ENCODE measurements at places on chromosomes 7 and 10.

DNA sequence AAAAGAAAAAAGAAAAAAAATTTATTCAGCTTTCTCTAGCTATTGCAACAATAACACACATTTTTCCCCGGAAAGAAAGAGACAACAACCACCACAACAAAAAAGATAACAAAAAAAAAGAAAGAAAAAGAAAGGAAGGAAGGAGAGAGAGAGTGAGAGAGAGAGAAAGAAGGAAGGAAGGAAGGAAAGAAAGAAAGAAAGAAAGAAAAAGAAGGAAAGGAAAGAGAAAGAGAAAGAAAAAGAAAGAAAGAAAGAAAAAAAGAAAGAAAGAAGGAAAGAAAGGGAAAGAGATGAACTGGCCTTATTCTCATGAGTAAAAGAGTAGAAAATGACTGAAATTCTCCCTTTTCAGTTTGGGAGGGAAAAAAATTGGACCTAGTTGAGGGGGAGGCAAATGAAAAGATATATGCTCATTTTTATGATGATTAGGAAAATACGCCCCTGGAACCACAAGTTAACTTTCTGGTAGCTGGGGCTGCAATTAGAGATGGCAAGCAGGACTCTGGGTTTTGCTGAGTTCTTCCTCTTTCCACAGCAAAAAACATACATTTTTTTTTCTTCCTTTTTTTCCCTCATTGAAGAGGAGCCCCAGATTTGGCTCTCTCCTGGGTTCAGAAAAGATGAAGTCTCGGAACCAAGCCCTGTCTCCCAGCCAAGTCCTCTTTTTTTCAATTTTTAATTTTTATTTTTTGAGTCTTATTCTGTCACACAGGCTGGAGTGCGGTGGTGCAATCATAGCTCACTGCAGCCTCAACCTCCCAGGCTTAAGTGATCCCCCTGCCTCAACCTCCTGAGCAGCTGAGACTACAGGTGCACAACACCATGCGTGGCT is 12.6 kb upstream of the PRDX3 start:
- DNase-seq: no peak

- DNase-seq: no peak
Observed at GRCh38 chr10:52615756-52616394, 156.7 kb downstream of the MBL2 start.

DNA sequence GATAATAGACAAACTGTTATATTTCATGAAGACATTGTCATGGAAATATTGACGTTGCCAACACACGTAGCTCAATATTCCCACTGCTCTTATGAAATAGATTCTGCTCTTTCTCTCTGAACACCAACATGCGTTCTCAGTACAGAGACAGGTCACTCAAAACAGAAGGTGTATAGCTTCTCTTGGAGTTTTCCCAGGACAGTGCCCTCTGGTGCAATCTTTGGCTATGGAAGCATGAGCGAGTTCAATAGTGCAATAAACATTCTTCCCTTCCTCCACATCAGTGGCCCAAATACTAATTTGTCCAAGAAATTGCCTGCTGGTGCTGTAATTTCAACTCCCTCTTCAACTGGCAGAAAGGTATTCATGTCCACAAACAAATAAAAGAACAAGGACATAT is 145.3 kb downstream of the MAGI2 start:
- no peak for DNase-seq

DNA sequence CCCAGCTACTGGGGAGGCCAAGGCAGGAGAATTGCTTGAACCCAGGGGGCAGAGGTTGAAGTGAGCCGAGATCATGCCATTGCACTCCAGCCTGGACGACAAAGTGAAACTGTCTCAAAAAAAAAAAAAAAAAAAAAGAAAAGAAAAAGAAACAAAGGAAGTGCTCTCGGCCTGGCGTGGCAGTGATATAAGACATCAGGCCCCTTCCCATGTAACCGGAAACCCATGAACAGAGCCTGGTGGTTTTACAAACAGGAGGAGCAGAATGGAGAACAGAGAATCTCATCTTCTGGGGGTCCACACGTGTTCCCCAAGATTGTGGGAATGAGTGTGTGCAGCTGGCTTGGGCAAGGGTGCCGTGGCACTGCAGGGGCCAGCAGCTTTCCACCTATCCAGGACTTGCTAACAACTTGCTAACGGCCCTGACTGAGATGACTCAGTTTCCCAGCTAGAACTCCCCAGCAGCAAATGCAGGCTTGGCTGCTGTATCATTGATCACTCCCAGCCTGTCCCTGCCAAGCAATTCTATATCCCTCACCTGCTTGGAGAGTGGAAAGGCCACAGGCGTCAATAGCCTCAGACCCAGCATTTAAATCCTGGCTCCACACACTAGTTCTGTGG is 103.0 kb downstream of the COL26A1 start:
- DNase-seq: no peak

DNA sequence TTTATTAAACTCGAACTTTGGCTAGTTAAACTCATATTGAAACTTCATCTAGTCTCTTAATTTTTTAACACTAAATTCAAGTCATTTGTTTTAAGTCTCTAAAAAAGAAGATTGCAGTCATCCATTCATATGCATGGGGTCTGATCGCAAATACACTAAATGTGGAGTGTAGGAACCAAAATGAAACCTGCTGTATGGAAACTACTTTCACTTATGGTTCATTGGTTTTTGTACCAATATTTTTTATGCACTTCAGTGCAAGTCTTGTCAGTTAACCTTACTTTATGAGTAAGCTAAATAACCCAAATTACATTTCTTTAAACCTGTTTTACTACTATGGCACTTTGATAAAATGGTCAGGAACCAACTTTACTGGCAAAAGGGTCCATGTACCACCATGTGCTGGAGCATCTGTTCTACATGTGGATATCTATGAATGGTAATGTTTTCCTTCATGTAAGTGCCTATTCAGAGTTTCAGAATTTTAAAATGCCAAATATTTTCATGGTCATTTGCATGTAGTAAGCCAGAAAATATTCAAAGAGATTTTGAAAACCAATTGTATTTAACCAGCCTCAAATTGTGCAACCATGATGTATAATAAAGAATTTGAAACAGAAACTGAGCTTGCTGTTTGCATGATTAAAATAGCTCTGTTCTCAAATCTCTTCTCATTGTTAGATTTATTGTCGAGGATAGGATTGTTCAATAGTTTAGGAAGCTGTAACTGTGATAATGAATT is 7.6 kb upstream of the SUPV3L1 start:
- DNase-seq: no peak

DNA sequence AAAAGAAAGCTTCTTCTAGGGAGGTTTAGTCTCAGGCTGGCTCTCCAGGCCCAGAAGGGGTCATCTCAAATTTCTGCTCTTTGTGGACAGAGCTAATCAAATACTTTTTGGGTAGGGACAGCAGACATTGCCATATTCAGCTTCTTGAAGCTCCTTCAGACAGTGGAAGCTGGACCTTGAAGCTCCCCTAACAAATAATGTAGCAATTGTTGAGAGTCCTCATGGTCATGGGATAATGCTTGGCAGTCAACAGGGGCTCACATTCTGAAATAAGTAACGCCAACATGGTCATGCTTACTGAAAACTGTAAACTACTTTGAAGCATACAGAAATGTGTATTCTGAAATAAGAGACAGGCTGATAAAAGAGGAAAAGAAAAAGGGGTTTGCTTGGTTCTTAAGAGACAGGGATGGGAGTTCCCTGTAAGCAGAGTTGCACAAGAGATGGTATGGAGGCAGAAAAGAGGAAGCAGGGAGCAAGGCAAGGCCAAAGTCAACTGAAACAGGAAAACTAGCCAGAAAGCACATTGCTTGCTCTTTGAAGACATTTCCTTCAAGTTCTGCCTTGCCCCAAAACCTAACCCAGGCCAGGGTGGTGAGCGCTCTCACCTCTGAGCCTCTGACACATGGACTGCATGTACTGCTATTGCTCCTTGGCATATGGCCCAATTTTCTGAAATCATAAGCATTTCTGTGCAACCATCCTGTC is 53.1 kb upstream of the KMT2E start:
- DNase-seq: peak; percentile 51

DNA sequence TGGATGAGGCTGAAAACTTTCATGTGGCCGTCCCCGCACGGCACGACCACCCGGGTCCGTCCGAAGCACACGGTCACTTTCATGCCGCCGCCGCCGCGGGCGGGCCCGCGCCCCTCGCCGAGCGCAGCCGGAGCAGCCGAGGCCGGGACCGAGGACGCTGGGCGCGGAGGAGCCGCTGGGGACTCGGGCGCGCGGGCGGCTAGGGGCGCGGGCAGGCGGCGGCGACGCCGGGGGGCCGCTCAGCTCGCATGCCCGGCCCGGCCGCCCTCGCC is 247 bp downstream of the PARD3 start:
- no peak for DNase-seq

DNA sequence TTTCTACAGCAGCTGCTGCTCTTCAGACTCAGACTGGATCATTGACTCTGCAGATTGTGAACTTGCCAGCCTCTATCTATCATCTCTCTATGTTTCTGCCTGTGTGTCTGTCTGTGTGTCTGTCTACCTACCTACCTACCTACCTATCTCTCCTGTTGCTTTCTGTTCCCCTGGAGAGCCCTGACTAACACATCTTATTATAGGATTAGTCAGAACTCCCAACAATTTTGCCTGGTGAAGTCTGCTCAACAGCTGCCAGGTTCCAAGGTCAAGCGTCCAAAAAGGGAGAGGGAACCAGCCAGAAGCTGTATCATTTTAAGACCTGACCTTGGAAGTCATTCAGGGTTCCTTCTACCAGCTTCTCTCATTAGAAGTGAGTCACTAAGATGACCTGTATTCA is 579.0 kb upstream of the DPP6 start:
- DNase-seq: no peak

DNA sequence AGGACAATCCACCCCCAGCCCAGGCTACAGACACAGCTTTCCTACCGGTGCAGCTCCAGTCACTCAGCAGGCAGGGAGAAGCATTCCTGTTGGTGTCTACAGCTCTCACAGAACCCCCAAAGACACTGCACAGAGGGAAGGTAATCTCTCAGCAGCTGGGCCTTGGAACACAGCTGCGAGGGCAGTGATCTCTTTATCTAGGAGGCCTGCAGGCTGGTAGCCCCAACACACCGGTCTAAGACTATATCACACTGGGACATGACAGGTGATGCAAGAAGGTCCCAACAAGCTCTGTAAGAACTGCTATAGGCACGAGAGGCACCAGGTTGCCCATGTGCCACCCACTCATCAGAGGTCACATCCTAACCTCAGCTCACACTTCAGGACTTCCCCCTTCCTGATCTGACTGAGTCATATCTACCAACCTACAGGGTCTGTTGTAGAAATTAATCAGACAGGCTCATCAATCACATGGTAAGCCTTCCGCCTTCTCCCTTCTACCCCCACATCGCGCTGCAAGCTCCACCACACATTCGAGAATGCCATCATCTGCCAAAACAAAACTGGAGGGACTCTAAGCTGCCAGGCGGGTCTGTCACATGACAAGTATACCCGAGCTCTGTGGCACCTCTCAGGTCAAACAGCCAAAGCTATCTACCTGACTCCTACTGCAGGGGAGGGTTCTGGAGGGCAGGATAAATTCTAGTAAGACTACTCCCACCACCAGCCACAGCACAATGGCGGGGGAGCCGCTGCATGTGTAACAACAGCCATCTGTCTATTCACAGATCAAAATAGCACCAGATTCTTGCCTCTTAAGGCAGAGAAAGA is 26.1 kb downstream of the FAM53B start:
- no peak for DNase-seq

DNA sequence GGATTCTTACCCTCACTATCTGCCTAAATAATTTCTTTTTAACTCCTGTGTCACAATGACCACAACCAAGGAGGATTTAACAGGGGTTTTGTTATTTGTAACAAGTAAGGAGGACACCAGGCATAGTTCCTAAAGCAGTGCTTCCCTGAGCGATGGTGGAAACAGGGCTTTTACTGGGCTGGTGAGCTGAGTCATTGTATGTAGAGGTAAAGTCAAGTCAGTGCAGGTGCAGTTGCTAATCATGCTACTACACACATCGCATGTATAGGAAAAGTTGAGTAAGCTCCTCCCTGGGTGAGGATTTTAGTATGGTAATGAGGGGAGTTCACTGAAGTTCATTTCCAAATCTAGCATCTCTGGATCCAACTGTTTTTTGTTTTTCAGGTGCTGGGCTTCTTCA is 22.9 kb upstream of the ABCA13 start:
- no peak for DNase-seq

GRCh38 chr10:126854726-126855495 is 50.3 kb upstream of the DOCK1 start:
- DNase-seq: no peak

- no peak for DNase-seq
Observed at GRCh38 chr10:45553155-45553554, 119.4 kb downstream of the ZFAND4 start.

DNA sequence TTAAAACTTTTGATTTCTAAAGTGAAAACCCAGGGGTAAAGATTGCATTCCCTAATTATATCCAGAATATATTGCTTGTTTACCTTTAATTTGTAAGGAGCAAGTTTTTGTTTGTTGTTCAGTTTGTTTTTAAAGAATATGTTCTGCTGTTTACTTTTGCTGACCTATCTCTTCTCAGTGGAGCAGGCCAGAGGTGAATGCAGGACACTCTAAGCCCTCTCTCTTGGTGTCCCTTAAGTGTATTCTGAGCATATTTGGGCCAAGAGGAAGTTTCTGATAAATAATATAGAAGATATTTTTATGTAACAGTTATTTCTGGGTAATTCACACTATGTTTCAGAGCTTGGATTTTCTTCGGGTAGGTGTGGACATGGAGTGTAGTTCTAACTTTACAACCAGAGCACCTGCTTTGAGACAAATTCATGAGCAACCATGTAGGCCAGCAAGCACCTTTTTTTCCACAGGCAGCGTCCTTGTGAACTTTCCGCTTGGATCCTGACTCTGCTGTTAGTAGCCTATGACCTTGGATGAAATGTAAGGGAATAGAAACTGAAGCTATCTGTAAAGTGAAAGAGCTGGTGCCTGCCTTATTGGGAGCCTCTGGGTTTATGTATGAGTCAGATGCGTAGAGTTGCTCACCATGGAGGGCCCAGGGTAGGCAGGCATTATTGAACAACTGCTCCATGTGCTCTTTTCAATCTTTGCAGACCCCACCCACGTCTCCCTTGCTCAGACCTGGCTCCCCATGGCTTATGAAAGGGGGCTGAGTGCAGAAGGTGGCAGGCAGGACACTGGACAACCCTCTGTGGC is 16.1 kb downstream of the OGDH start:
- no peak for DNase-seq

- DNase-seq: no peak
Observed at GRCh38 chr7:135320268-135320667, 86.6 kb downstream of the STRA8 start.

GRCh38 chr7:4256286-4256685 is 425.8 kb upstream of the FOXK1 start:
- DNase-seq: no peak

GRCh38 chr10:113594652-113595051 is 41.8 kb downstream of the HABP2 start:
- DNase-seq: no peak

- peak; percentile 46 for DNase-seq
Observed at GRCh38 chr10:73910401-73910763, 550 bp upstream of the PLAU start.
